ENCODE measurements at places on chromosomes 1 and 21.

GRCh38 chr1:47175227-47175934 is 14.5 kb downstream of the PDZK1IP1 start:
- DNase-seq, result peak; percentile 6

GRCh38 chr1:203609979-203610493 is 16.6 kb upstream of the ATP2B4 start:
- DNase-seq, result no peak

GRCh38 chr1:245842106-245842505 is 665.0 kb downstream of the SMYD3 start:
- no peak for DNase-seq

- no peak for DNase-seq
These were observed 440.8 kb upstream of the ZP4 start for GRCh38 chr1:238331557-238331956.

DNA sequence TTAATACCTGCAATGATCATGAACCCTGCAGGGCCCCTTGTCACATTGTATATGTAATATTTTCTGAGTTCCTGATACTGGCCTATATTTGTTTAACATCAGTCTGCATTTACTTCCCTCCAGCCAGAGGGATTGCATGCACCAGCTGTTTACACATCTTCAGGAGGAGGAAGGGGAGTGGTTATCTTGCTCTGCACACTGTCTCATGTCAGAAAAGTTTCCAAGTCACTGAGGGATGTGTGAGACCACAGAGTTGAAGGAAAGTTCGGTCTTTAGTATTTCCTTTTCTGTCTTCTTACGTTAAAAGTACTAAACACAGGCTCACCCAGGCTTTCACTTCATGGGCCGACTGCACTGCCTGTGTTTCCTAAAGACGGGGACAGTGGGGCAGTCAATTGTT is 574.1 kb downstream of the LMO4 start:
- DNase-seq, result no peak

DNA sequence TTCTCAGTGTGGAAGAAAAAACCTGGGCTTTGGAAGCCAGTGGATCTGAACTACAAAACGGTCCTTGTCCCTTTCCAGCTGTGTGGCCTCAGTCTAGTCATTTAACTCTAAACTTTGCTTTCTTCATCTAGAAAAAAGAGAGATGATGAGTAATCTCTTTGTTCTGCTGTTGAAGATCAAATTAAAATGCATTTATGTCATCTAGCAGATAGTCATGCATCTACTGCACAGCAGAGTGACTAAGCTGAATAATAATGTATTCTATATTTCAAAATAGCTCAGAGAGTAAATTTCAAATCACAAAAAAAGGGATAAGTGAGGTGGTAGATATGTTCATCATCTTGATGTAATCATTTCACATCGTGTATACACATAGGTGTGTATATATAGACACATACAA is 473.2 kb downstream of the DSCAM start:
- no peak for DNase-seq

- DNase-seq, result no peak
These were observed 3.4 kb downstream of the TAL1 start for GRCh38 chr1:47228644-47229030.

DNA sequence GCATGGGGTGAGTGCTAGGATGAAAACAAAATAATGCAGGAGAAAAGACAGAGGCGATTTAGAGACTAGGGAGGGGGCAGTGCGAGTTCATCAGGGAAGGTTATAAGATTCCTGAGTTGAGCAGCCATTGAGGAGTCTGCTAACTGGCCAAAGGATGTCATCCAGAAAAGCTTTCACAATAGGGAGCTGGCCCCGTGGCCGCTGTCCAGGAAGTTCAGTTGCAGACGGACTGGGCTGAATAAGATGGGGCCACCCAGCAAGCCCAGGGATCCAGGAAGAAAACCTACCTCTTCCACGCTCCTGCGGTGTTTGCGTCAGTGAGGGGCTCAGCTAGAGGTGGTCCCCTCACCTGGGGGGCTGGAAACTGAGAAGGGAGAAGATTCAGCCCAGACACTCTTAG is 4.0 kb upstream of the PKP1 start:
- DNase-seq, result no peak

GRCh38 chr21:34687745-34688144 is 19.0 kb downstream of the CLIC6 start:
- DNase-seq, result no peak

- no peak for DNase-seq
These were observed 34.4 kb downstream of the PALMD start for GRCh38 chr1:99680270-99680669.

- no peak for DNase-seq
These were observed 14.3 kb upstream of the COX20 start for GRCh38 chr1:244821134-244821533.

GRCh38 chr21:23017989-23018388 is 2019.8 kb downstream of the NCAM2 start:
- DNase-seq, result no peak

DNA sequence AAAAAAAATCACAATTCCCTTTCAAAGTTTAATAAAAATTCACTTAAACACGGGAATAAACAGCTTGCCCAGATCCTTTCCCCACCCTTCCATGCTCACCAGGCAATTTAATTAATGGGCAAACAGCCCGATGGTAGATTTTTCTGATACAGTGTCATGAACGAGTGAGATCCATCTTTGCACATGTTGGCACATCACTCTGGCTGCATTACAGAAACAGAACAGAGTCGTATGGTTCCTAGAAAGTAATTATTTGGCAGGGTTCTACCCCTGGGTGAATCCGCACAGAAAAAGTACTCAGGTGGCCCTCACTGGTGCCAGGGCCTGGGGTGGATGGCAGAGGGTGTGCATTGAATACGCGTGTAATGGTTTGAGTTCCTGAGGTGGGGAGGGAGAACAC is 24.6 kb upstream of the OVAAL start:
- DNase-seq, result no peak

DNA sequence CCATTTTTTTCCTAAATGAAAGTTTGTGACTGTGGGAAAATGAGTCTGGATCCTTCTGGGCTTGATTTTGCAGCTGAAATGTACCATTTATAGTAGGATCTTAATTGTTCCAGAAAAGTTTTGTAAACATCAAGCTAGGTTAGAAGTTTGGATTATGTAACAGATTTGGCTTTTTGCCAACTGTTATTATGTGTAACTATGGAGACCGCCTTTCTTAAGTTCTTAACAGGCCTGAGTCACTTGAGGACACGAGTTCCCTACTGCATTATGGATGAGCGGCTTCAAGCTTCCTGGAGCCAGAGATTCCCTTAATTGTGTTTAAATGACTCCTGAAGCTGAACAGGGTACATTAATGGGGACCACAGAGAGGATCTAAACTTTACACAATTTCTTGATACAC is 22.2 kb downstream of the SLC25A33 start:
- DNase-seq, result peak; percentile 88

DNA sequence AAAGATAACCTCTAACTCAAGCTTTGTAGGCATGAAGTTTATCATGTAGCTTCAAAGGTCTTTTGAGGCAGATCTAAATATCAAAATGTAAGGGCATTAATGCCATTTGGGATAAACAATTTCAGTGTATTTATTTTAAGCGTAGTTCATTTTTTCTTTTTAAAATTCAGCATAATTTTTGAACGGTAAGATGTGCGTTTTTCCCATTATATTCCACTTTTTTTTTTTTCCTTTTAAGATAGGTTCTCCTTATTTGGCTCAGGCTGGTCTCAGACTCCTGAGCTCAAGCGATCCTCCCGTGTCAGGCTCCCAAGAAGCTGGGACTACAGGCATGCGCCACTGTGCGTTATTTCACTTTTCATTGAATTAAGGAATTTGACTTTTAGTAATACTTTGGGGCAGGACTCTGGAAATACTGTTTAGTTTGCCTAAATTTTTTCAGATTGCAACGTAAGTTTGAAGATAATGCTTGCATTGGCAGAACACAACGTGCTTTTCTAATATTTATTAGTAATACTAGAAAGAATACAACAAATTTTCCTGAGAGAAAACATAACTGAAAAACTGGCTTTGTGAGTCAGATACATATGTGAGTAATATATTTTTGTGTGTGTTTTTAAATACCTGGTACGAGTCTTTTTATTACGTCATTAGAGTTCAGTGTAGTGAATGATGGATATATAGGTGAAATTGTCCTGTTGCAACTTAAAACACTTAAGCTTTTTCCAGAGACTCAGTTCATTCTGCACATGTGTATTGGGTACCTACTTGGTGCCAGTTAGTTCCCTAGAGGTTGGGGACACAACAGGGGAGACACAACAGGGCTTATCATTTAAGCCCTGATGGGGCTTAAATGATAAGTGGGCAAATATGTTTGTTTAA is 2.2 kb downstream of the RALGPS2 start:
- DNase-seq, result no peak

GRCh38 chr1:221805121-221805520 is 63.2 kb upstream of the DUSP10 start:
- no peak for DNase-seq

DNA sequence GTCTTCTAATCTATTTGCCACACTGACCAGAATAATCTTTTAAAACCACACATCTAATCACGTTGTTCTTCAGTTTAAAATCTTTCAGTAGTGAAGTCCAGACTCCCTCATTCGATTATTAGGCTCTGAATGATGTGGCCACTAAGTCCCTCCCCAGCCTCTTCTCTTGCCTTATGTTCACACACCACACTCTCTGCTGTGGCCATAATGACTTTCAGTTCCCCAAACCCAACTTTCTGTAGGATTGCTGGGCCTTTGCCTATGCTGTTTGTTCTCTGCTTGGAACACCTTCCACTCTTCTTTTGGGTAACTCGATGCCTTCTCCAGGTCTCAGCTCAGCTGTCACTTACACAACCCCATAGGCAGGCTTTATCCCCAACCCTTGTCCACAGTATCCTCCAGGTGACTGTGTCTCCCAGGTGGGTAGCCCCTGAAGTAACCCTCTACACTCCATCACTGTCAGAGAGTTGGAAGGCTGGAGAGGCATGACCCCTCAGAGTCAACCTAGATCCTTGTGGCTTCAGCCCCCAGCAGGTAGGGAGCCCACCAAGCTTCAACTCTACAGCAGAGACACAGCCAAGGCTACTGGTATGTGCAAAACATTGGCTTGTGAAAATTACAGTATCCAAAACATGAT is 8.4 kb upstream of the SLC37A1 start:
- DNase-seq, result no peak

DNA sequence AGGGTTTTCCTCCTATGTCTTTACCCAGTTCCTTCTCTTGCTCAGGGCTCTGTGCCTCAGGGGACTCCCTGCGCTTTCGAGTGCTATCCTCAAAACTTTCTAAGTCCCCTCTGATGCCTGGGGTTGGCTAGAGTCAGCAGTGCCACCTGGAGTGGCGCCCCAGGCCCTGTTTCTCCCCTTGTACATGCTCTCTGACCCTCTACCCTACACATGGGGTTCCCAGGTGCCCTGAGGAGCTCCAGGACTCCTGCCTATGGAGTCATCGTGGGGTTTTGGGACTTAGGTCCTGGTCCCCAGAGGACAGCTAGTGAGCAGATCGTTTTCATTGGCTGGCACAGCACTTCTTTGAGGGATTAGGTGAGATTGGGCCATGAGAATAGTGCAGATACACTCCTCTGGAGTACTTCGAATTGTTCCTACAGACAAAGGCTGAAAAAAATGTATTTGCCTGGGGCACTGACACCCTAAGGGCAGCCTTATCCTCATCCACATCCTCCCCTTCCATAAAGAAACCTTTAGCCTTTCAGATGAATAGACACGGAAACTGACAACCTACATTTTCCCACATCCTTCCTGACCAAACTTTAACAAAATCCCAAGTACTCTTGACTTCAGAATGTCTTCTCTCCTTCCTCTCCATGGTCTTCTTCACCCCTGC is 41.5 kb downstream of the LGR6 start:
- no peak for DNase-seq

DNA sequence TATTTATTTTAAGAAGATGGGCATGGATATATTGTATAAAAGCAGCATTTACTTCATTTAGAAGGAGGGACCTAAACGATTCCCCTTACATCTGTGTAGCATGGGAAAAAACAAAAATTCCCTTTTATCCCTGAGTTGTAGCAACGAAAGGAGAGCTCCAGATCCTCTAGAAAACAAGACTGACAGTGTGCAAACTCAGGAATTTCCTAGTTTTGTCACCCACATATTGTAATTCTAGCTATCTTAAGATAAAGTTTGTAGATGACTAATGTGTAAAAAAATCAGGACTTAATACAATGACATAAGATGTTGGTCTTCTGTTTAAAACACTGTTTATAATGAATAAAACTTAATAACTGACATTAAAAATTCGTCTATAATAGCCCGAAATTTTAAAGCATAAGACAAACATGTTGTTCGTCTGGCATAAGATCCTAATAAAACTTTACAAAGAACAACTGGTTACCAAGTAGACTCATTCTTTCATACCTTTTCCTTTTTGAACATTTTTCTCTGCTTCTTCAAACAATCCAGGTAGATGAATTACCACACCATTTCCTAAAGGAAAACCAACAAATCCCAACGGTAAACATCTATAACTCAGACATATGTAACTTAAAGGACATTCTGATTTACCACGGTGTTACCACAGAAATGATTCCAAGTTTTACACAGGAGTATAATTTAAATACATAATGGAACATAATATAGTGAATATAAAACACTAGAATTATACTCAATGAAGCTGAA is 15.2 kb downstream of the ADSS2 start:
- no peak for DNase-seq

DNA sequence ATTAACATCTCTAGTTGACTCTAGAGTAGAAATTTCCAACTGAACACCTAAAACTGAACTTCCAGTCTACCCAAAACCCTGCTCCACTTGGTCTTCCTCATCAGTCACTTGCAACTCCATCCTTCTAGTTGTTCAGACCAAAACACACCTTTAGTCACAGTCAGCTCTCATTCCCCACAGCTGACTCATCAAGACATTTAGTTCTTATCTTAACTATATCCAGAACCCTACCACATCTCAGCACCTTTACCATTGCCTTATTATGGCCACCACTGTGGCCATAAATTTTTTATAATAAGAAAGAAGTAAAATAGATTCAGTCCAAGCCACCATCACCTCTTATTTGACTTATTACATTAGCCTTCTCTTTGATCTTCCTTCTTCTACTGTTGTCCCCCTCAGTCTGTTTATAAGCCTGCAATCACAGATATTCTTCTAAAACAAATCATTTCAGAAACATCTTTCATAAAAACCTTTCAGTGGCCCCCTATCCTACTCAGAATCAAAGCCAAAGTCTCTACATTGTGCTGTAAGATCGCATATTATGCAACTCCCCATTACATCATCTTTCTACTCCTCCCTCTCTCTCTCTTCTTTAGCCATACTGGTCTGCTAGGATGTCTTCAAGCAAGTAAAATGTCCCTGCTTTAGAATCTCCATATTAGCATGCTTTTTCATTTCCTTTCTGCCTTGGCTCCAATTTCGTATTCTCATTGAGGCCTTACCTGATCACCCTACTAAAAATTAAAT is 275.9 kb downstream of the LRRC40 start:
- no peak for DNase-seq

- no peak for DNase-seq
These were observed 84.3 kb downstream of the TENT5C start for GRCh38 chr1:117689997-117690625.

DNA sequence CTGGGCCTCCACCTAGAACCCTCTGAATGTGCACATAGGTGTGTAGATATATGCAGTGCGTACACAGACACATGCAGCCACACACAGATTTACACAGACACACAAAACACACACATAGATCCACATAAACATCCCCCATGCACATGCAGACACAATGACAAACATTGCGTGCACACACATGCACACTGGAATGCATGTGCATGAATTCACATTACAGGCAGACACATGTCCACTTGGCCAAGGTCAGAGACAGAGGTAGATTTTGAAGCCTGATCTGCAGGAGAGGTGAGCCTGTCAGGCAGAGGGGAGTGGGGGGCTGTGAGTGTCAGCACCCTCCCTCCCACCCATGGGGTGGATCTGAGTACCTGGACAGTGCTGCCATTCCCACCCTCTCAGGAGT is 338.5 kb downstream of the PTPRU start:
- DNase-seq, result no peak

GRCh38 chr21:42370894-42371654 is 4.7 kb upstream of the TFF1 start:
- DNase-seq, result no peak
